ENCODE measurements at places on chromosomes 11 and 22. TPM values are rescaled to one million over a fixed set of nuclear protein-coding genes. Genes with fewer than 3 reads are reported as not detected.

The MMP8 gene
- polyA plus RNA-seq = not detected

- no peak for DNase-seq
These were observed 223.4 kb upstream of the ZBED5 start for GRCh38 chr11:11081288-11081687.

DNA sequence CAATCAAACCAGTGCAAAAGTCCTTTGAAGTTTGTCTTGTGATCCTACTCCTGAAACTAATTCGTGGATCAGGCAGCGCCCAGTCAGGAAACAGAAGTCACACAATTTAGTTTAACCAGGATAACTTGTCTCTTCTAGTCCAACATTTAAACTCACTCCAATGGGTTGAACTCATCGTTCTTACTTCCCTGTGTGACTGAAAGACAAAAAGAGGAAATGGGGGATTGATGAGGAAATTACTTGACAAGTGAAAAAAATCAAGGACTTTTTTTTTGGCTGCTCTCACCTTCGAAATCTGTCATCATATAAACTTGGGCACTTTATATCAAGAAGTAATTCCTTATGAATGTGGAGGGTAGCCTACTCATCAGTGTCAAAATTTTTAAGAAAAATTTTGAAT lies 78.4 kb downstream of the HSD17B12 start:
- DNase-seq = no peak

- DNase-seq = no peak
These were observed 271.6 kb upstream of the CADM1 start for GRCh38 chr11:115775846-115776245.

GRCh38 chr22:50672041-50672440 lies 582 bp upstream of the SHANK3 start:
- no peak for DNase-seq

DNA sequence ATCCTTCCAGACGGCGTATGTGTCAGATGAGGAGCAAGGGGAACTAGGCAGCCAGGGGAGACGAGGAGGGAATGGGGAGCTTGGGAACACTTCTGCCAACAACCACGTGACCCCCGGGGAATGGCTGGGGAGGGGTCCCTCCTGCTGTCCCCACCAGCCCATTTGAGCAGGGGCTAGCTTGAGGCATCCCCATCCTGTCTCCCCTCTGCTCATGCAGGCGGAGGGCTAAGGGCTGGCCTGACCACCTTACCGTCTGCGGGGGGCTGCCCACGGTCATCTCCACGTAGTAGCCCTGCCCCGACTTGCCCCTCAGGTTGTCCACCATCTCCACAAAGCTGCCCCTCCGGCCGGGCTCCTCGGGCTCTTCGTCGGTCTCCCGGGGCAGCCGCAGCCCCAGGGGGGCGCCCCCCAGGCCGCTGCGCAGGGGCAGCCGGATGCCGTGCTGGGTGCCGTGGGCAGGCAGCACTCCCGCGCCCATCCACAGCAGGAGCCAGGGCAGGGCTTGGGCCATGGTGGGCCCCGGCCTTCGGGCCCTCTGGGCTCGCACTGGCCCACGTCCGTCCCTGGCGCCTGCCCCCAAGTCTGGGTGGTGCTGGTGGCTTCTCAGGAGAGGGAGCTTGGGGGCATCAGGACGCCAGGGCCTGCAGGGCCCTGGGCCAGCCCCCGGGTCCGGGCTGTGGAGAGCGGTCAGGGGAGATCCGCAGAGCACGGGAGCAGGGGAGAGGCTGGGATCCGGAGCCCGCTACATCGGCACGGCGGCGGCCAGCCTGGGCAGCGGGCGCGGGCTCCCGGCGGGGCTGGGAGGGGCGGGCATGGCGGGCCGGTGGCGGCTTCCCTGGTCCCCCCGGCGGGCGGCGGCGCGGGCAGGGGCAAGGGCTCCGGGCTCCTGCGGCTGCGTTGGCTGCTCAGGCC lies 515 bp downstream of the BACE1 start:
- no peak for DNase-seq

Data from foreskin keratinocyte (primary cell).